ENCODE measurements at places on chromosomes 2 and 18. TPM values are rescaled to one million over a fixed set of nuclear protein-coding genes. Genes with fewer than 3 reads are reported as not detected.

DNA sequence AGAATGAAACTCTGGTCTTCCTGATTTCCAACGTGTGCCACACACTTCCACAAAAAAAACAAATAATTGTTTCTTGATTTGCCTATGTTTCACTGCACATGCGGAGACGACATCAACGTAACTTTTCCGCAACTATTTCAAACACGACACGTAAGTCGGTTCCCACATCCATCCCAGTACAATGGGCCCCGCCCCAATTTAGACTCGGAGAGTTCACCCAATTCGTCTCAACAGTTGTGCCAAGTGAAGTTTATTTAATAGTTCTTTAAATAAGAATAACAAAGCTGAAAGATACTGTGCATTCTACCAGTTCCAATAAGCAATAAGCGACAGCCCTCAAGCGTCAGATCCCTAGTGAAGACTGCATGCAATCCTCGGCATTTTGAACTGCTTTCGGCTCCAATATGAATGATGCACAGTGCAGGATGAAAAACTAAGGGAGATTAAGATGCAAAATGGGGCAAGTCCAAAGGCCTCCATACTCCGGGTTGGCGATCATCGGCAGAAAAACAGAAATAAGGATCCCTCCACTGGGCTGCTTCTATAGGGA, 664 bp downstream of the CCT4 start:
- DNase-seq = peak; percentile 30

GRCh38 chr18:23661735-23662308, 889 bp downstream of the ANKRD29 start:
- no peak for DNase-seq

- no peak for DNase-seq
Measured at GRCh38 chr2:225366731-225367130, 32.8 kb upstream of the NYAP2 start.

DNA sequence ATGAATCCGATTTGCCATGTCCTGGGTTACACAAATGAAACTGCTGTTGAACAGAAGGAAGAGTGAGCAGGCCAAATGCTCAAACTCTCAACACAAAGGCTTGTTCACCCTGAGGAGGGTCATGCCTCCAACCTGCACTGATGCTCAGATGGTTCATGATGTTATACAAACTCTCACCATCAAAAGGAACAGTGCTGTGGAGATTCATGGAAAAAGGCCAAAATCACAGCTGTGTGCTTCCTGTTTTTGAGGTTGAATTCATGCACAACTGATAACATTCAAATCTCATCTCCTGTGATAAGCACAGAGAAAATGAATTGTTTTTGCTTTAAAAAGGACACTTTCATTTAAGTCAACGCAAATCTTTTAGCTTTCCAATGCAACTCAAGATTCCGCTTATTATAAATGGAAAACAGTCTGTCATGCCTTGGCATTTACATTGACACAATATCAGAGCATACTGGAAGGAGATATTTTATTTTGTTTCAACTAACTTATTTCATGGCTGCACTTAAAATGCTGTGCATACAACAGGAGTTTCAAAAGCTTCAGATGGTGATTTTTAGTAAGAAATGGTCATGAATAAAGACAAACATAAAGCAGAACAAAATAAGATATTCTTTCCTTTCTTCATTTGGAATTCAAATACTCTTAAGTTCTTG, 22.2 kb upstream of the TTN start:
- no peak for DNase-seq

- DNase-seq = no peak
Measured at GRCh38 chr2:114156366-114157056, 266.6 kb downstream of the ACTR3 start.

GRCh38 chr2:134679745-134680144, 39.1 kb downstream of the TMEM163 start:
- no peak for DNase-seq

GRCh38 chr2:172712251-172712650, 23.4 kb upstream of the RAPGEF4 start:
- no peak for DNase-seq

- DNase-seq = no peak
Measured at GRCh38 chr18:6021306-6022073, 126.2 kb upstream of the TMEM200C start.

DNA sequence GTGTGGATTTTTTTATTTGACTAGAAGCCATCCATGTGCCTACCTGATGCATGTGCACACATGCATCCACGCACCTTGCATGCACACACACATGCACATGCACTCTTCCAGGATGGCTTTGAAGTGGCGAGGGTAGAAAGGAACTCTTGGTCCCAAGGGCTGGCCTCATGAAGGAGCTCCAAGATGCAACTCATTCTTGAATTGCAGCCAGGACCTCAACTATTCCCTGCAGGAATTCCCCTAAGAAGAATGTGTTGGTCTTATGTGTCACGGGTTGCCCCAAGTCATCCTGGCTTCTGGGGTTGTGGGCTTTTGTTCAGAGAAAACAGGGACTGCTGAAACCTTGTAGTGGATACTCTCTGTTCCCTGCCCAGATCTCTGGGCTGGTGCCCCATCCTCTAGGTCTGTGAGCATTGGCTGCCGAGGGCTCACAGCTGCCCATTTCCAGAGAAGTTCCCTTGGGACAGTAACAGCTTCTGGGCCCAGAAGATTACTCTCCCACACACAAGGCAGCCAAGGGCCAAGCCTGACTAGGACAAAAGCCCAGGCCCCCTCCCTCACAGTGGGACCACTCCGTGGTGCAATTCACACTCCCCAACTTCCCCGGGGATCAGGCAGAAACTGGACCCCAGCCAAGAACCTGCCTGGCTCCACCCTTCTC, 137.6 kb downstream of the COPS8 start:
- DNase-seq = peak; percentile 50

DNA sequence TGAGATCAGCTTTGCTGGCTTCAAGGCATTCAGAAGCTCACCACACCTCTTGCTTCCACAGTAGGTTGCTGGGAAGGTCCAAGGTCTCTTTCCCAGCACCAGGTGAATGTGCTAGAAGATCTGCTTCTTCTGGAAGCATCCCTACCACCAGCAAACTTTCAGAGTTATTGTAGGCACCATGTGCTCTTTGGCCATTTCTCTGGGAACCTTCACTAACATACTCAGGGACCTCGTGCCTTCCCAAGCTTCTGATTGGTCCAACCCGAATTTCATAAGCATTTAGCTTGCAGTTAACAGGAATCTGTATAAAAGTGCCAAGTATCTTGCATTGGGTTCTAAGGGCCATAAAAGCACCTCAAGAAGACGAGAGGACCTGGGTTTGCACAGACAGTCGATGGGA, 86.5 kb upstream of the ARL4C start:
- no peak for DNase-seq

DNA sequence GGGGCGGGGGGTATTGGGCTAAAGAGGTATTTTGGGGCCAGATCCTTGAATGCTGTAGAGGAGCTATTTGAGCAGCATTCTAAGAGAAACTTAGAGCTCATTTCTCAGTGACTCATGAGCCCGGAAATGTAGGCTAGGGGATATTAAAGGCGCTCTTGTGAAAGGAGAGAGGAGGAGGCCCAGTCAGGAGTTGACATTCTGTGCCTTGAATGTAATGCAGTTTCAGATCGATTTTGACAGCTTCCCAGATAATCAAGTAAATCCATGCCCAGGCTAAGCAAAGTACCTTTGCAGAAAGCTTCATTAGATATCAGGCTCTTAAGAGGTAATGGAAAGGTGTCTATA, 1.5 kb downstream of the CAB39 start:
- no peak for DNase-seq

Gene MAIP1
- total RNA-seq = 16.6 TPM

Gene SPHKAP
- total RNA-seq = 0.87 TPM

Gene C2orf76
- total RNA-seq = 12.8 TPM

Gene PIEZO2
- 2.3 TPM for total RNA-seq

Gene POTEF
- 56.9 TPM for total RNA-seq

Gene LTBP1
- total RNA-seq = 39.6 TPM

Gene SP5
- 3.5 TPM for total RNA-seq

Gene MERTK
- 74.2 TPM for total RNA-seq

Data from testis (tissue), 5 donors.